ENCODE measurements at places on chromosomes 1 and 21. TPM values are rescaled to one million over a fixed set of nuclear protein-coding genes. Genes with fewer than 3 reads are reported as not detected.

DNA sequence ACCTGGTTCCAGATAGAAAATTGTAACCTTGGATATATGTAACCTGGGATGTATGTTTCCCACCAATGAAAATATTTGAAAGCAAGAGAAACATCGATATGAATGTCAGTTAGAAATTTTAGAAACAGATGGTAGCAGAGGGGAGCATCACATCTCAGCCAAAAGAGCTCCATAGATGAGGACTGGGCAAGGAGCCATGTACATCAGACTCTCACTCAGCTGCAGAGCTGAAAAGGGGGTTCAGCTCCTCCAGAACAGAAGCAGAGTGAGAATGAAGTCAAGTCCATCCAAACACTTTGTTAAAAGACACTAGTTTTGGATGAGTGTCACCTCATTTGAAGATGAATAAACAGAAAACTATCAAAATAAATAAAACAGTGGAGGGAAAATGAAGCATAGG lies 202.4 kb downstream of the HMCN1 start:
- no peaks in the 10 kb centered on the region for H3K36me3 ChIP-seq
- H3K27me3 ChIP-seq, result no peaks in the 10 kb centered on the region
- no peak overlapping the region for H3K27ac ChIP-seq

GRCh38 chr1:151680391-151680790 lies 36.2 kb downstream of the CELF3 start:
- H3K4me1 ChIP-seq, result peaks cover 5% of the 10 kb centered on the region
- no peak for DNase-seq
- no peak overlapping the region for H3K4me3 ChIP-seq

- no peaks in the 10 kb centered on the region for H3K4me1 ChIP-seq
- H3K27me3 ChIP-seq, result no peaks in the 10 kb centered on the region
- no peak for DNase-seq
- H3K4me3 ChIP-seq, result no peak overlapping the region
Measured at GRCh38 chr1:242691610-242691945, 167.1 kb upstream of the PLD5 start.

DNA sequence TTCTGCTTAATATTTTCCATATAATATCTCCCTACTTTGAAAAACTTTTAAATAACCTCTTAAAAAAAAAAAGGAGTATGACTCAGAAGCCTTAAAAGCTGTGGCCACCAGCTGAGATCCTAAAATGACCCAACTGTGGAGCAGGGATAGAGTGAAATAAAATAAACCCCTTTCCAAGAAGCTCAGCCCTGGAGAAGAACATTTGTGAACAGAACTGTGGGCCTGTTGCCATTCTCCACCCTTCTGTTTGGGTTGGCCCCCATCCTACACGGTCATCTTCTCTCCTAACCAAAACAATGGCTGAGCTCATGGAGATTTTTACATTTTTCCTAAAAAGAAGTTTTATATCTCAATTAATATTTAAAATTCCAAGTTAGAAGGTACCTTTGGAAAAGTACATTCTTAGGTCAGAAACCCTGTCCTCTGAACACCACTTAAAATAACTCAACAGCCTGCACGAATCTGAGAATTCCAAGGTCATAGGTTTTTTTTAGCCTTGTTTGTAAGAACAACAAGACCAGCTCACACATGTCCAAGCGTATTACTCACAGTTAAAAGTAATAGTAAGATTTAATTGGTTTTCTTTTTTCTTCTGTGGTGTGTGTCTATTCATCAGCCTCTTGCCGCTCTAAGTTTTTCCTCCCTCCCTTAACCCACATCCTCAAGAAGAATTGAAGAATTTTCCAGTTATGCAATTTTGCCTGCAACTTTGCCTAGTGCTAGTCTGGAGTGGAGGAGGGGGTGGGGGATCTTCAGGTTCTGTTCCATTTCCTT lies 107.7 kb upstream of the ERRFI1 start:
- H3K36me3 ChIP-seq, result no peaks in the 10 kb centered on the region
- H3K4me3 ChIP-seq, result no peak overlapping the region
- H3K27me3 ChIP-seq, result no peaks in the 10 kb centered on the region
- peak; percentile 58 for DNase-seq
- peak overlapping the region; percentile 66 for H3K27ac ChIP-seq
- H3K4me1 ChIP-seq, result no peaks in the 10 kb centered on the region

- no peaks in the 10 kb centered on the region for H3K27me3 ChIP-seq
- H3K36me3 ChIP-seq, result no peaks in the 10 kb centered on the region
- no peaks in the 10 kb centered on the region for H3K4me1 ChIP-seq
- no peak overlapping the region for H3K27ac ChIP-seq
Measured at GRCh38 chr1:248268178-248268577, 9.6 kb downstream of the OR2T33 start.

DNA sequence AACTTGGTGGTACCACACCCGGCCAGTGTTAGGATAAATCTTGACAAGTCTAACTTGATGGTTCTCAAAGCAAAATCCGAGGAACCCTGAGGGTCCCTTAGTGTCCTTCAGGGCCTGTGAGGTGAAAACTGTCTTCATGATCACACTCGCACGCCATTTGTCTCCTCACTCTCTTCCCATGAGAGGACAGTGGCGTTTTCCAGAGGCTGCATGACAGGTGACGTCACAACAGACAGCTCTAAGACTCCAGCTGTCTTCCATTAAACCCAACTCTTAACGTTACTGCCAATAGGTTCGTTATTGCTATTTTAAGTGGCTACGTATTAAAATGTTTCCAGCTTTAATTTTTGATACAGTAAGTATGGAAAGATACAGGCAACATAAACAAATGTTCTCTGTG lies 13.8 kb downstream of the CFAP74 start:
- H3K36me3 ChIP-seq, result no peaks in the 10 kb centered on the region
- DNase-seq, result no peak
- no peaks in the 10 kb centered on the region for H3K27me3 ChIP-seq
- H3K4me3 ChIP-seq, result no peak overlapping the region
- H3K27ac ChIP-seq, result no peak overlapping the region

DNA sequence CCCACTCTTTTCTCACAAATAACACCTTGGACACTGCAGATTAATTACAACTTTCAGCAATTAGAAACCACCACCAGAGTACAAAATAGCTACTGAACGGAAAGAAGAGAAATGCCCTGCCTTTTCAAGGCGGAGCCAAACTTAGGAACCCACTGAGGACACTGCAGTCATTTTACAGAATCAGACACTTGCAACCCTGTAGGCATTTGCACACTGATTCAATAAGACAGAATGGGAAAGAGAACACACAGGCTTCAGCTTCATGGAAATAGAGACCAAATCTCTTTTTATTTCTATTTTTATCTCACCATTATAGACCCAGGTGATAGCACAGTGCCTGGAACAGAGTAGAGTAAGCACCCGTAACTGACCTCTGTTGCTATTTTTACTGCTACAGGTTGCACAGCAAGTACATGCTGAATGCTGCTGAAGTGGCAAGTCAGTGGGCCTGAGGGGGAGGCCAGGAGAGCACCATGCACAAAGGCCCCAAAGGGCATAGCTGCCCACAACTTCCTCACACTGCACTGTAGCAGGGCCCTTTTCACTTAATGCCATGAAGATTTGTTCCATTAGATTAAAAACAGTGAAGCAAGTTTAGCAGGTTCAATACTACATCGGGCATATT lies 50.7 kb upstream of the EDARADD start:
- DNase-seq, result no peak
- no peak overlapping the region for H3K27ac ChIP-seq
- H3K4me3 ChIP-seq, result no peak overlapping the region
- peaks cover 3% of the 10 kb centered on the region for H3K27me3 ChIP-seq
- peaks cover 7% of the 10 kb centered on the region for H3K4me1 ChIP-seq

DNA sequence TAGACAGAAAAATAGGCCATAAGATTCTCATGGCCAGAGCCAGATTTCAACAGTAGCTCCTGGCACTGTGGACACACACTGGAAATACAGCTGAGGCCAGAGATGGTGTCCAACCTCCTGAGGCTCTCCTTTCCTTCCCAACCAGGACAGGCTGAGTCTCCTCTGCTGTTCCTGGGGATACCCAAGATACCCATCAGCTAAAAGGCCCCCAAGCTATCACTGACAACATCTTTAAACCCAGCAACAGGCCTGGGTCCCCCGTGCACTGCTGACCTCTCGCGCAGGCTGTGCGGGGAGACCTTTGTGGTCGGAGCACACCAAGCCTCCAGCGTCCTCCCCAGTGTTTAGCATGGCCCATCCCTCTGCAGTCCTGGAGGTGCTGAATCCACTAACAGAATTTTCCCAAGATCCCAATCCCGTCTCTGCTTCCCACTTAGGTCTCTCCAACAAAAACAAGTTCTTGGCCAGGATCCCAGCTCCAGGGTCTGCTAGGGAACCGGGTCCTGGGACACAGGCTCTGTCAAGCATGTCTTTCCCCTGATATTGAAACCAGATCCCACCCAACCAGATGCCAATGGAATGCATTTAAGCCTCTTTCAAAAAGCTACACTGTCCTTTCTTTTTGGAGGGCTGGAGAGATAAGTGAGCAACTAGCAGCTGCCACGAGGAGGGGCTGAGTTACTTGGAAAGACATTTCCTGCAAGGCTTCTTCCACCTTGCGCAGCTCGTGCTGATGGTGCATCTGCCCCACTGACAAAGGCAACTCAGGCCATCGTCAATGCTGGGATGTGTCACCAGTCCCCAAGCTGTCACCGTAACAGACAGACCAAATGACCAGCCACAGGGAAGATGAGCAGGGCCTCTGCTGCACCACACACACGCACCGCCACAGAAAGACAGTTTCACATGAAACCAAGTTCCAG lies 73.2 kb downstream of the BCAR3 start:
- DNase-seq, result no peak
- H3K27me3 ChIP-seq, result no peaks in the 10 kb centered on the region
- no peak overlapping the region for H3K4me3 ChIP-seq
- no peaks in the 10 kb centered on the region for H3K4me1 ChIP-seq

- no peaks in the 10 kb centered on the region for H3K27me3 ChIP-seq
- no peak overlapping the region for H3K27ac ChIP-seq
- H3K4me1 ChIP-seq, result no peaks in the 10 kb centered on the region
- H3K36me3 ChIP-seq, result no peaks in the 10 kb centered on the region
Measured at GRCh38 chr1:197462539-197462938, 194.5 kb downstream of the CRB1 start.

- no peaks in the 10 kb centered on the region for H3K4me1 ChIP-seq
- DNase-seq, result no peak
- no peaks in the 10 kb centered on the region for H3K36me3 ChIP-seq
- H3K4me3 ChIP-seq, result no peak overlapping the region
Measured at GRCh38 chr1:216502528-216503162, 79.4 kb upstream of the USH2A start.

- no peaks in the 10 kb centered on the region for H3K27me3 ChIP-seq
- no peak overlapping the region for H3K27ac ChIP-seq
- no peak for DNase-seq
- H3K36me3 ChIP-seq, result no peaks in the 10 kb centered on the region
Measured at GRCh38 chr1:88221411-88221810, 462.7 kb upstream of the PKN2 start.

DNA sequence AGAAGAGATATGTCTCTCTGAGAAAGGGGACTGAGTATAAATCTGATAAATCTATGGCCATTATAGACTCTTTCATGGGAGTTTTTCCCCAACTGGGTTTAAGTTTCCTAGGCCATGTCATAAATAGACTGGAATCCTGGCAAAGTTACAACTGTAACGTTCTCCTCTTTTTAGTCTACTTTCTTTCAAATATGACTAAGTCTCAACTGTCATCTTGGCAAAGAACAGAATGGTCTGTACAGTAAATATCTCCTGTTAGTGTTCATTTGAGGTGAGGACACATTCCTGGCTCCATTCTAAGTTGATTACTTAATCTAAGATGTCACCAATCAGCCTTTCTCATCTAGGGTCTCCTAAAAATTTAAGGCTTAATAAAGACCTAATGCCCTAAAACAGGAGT lies 300.5 kb downstream of the BRINP2 start:
- no peaks in the 10 kb centered on the region for H3K4me1 ChIP-seq
- no peak overlapping the region for H3K27ac ChIP-seq
- peaks cover 2% of the 10 kb centered on the region for H3K27me3 ChIP-seq
- H3K4me3 ChIP-seq, result no peak overlapping the region
- H3K36me3 ChIP-seq, result no peaks in the 10 kb centered on the region
- no peak for DNase-seq

DNA sequence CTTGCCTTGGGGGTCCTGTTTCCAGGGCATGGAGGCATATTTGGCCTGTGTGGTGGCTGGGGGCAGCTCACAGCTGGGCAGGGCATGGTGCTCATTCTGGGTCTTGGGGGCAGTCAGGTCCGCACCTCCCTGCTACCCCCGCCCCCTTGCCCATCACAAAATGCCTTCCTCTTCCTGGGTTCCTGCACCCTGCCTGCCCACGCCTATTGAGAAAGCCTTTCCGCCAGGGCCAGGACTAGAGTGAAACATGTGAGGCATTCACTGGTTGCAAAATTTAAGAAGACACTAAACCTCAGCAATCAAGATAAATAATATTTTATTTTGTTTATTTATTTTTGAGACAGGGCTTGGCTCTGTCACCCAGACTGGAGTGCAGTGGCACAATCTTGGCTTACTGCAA lies 19.7 kb downstream of the PTAFR start:
- H3K4me3 ChIP-seq, result no peak overlapping the region
- no peaks in the 10 kb centered on the region for H3K36me3 ChIP-seq
- no peak for DNase-seq
- H3K27ac ChIP-seq, result no peak overlapping the region
- H3K27me3 ChIP-seq, result no peaks in the 10 kb centered on the region
- H3K4me1 ChIP-seq, result no peaks in the 10 kb centered on the region

GRCh38 chr21:46135782-46136395 lies 19.5 kb downstream of the FTCD start:
- H3K27ac ChIP-seq, result no peak overlapping the region
- no peaks in the 10 kb centered on the region for H3K27me3 ChIP-seq
- H3K4me1 ChIP-seq, result no peaks in the 10 kb centered on the region
- H3K36me3 ChIP-seq, result no peaks in the 10 kb centered on the region

GRCh38 chr1:28601696-28602095 lies 9.6 kb downstream of the RAB42 start:
- H3K4me1 ChIP-seq, result no peaks in the 10 kb centered on the region
- peaks cover 4% of the 10 kb centered on the region for H3K36me3 ChIP-seq
- no peaks in the 10 kb centered on the region for H3K27me3 ChIP-seq
- H3K27ac ChIP-seq, result no peak overlapping the region
- no peak overlapping the region for H3K4me3 ChIP-seq
- DNase-seq, result no peak

DNA sequence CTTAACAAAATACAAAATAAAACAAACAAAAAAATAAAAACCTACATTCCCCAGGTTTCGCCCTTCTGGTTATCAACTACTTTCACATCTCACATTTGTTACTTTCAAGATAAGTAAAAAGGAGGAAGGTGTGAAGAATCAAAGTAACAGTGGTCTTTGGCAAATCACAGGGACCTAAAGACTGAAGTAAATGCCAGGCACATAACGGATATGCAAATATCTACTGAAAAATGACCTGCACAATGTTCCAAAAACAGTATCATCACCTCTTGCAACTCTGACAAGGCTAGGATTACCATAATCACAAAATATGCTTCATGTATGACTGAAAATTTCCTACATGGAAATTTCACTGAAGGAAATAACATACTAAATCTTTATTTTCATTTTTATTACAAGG lies 29.3 kb downstream of the COP1 start:
- no peaks in the 10 kb centered on the region for H3K36me3 ChIP-seq
- DNase-seq, result no peak
- H3K27me3 ChIP-seq, result no peaks in the 10 kb centered on the region

Gene BLACAT1
- 6.8 TPM for total RNA-seq

Gene GNAI3
- total RNA-seq, result 5.1 TPM

Gene MROH7
- 18.0 TPM for total RNA-seq

Gene NTNG1
- total RNA-seq, result 5.1 TPM

Gene SYCP1
- 9.3 TPM for total RNA-seq

Gene SORT1
- total RNA-seq, result 164 TPM

Gene CENPL
- total RNA-seq, result 9.4 TPM

Gene EPS8L3
- total RNA-seq, result 0.34 TPM

Gene CAPN9
- 0.59 TPM for total RNA-seq

Gene MGST3
- 270 TPM for total RNA-seq

Gene KRTAP19-1
- total RNA-seq, result not detected

Gene MAP1LC3C
- total RNA-seq, result not detected

Gene CD1B
- total RNA-seq, result not detected

Gene GPX7
- 22.7 TPM for total RNA-seq

Gene PLA2G2F
- 0.23 TPM for total RNA-seq

Gene OR2L3
- total RNA-seq, result not detected

Gene AGMAT
- total RNA-seq, result 1.9 TPM
